Esophagus squamous epithelium (tissue), 5 donors: ENCODE measurements at places on chromosomes 11 and 22. TPM values are rescaled to one million over a fixed set of nuclear protein-coding genes. Genes with fewer than 3 reads are reported as not detected.

Gene DDX6
- total RNA-seq, result 79.0 TPM

Gene C11orf65
- 2.7 TPM for total RNA-seq

GRCh38 chr22:49247194-49247924 is 580.3 kb downstream of the BRD1 start:
- no peak for DNase-seq

- no peak for DNase-seq
Measured at GRCh38 chr11:46912526-46913150, 5.7 kb downstream of the LRP4 start.

- DNase-seq, result no peak
Measured at GRCh38 chr22:31150615-31151014, 9.4 kb upstream of the RNF185 start.

DNA sequence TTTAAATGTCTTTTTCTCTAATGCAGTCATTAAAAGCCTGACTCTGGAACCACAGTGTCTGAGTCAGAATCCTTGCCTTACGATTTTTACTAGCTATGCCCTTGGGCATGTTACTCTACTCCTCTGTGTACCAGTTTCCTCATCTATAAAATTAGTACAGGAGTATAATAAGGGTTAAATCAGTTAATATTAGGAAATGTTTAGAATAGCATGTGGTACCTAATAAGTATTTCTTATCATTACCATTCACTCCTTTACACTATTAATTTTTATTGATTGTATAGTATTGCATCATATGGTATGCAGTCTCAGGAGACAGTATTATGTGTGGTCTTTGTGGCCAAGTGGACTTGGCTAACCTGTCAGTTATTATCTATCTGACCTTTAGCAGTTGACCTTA is 68.2 kb downstream of the METTL15 start:
- DNase-seq, result no peak

DNA sequence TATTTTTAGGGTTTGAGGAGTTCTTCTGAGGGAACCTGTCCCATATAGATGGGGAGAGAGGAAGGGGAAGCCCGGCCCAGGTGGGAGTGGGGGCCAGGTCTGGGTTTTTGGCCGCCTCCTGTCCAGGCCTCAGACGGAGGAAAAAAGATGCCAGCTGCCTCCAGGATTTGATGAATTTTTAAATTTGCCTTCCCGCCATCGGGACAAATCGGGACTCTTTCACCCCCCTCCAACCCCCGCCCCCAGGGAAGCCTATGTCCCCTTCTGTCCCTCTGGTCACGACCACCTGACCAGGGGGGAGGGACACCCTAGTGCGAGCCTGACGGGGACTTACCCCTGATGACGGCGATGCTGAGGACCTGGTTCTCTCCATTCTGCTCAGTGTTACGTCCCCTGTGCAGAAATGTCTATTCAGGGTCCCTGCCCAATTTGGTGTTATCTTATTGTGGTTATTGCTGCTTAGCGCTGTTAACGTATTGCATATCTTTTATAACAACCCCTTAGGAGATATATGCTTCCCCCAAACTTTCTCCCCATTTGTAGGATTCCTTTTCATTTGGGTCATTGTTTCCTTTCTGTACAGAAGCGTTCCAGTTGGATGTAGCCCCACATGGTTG is 115.9 kb upstream of the GRK3 start:
- DNase-seq, result no peak

DNA sequence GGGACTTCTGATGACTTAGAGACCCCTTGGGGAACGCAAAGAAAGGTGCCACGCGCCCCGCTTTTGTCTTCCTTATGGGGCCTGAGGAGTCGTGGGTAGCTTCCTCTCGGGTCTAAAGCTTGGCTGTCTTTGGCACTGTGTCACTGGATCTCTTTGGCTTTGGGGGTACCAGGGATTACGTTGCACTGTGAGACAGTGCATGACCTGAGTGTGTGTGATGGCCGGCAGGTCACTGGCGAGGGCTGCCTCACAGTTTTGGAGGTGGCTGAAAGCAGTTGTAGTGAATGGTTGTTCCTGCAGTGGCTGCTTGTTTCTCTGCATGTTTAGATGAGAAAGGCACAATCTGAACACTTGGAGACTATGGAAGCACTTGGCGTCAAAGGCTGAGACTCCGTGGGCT is 5.8 kb upstream of the ARSA start:
- DNase-seq, result no peak

GRCh38 chr11:44798607-44798972 is 71.8 kb downstream of the TSPAN18 start:
- no peak for DNase-seq

DNA sequence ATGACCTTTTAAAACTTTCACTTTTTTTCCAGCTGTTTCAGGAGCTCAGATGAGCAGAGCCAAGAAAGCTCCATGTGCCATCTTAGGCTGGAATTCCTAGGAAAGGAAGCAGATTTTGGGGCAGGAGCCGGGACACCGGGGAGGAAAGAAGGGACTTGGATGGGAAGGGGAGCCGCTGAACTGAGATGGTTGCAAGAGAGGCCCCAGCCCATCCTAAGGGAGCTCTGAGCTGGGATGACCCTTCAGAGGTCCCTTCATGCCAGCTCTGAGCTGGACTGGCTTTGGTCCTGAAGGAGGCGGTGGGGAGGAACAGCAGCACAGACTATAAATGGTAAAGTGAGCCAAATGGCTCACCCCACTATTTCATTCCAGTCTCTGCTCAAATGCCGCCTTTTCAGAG is 55.2 kb upstream of the SLC22A12 start:
- DNase-seq, result no peak

DNA sequence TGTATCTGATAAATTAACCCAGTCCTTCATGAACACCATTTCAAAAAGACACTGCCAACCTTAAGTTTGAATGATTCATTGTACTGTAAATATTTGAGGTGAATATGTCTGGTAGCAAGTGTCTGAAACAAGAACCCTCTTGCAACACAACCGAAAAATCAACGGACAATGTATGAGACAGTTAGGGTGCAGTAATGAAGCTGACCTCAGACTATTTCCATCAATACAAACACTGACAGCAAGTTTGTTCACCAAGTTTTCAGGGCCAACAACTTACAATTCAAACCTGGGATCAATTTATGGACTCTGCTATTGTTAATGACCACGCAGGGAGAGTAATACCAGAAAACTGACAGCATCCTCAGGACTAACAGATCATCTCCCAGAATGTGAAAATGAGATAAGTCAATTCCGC is 126.3 kb downstream of the CADM1 start:
- DNase-seq, result no peak

DNA sequence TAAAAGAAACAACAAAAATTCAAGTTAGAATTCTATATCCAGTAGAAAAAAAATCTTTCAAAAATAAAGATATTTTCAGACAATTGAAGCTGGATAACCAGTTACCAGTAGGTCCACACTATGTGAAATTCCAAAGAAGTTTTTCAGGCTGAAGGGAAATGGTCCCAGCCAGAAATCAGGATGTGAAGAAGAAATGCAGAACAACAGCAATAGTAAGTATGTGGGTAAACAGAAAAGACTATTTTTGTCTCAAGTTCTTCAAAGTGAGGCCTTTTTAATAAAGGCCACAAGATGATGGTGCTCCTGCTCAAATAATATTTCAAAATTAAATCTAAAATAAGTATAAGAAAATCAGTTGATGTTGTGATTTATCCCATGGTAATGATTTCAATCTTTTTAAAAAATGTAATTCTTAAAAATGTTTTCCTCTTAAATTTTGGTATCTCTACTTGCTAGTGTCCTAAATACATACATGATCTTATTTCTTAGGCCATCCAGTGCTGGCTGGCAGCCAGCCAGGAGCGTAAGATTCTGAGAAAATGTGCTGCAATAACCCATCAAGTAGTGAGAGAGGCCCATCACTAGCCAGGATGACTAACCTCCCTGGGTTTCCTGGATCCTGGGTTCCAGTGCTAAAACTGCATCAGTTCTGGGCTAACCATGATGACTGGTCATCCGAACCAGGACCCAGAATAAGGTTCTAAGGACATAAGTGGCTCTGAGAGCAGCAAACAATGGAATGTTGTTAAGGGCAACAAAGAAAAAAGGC is 15.6 kb upstream of the UCP3 start:
- DNase-seq, result no peak

- no peak for DNase-seq
Measured at GRCh38 chr22:47388331-47388730, 625.9 kb downstream of the TBC1D22A start.

DNA sequence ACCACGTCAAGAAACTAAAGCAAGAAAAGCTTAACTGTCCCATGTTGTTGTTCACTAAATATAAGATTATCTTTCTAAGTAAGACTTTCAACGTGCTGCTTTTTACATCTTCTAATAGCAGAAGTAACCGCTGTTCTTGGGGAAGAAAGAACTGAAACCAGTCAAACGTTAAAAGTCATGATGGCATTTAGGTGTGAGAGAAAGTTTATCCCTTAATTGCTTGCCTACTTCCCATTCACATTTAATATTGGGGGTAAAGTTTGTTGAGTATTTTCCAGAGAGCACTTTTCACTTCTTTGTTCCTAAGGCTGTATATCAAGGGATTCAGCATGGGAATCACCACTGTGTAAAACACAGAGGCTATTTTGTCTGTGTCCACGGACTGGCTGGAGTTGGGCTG is 970 bp downstream of the OR5B21 start:
- no peak for DNase-seq
